Myocyte (in vitro differentiated cells): ENCODE measurements at places on chromosomes 1 and 21. TPM values are rescaled to one million over a fixed set of nuclear protein-coding genes. Genes with fewer than 3 reads are reported as not detected.

DNA sequence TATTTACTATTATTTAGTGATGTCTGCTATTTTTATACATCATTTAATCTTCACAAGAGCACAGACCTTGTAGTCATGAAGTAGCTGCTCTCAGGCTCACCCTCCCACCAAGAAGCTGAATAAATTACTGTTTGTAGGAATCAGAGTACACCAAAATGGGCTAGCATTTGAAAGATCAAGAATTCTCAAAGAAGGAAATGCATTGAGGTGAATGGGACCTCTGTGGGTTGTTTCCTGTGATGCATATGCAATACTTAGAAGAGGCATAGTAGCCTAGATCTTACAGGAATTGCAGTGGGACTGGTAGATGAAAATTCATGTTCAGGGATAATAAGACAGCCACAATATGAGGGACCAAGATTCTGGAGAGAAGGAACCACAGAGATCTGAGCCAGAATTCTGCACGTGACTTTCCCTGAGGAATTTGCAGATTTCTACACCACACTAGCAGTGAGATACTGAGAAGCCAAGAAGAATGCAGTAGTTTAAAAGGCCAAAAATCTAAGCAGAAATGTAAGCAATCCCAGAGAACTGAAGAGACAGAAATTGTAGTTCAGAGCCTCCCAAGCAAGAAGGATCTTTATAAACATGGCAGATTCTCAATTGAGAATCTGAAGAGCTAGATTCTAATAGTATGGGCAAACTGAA lies 307.0 kb downstream of the ST6GALNAC3 start:
- no peak for DNase-seq

GRCh38 chr1:16141573-16142336 lies 14.1 kb downstream of the EPHA2 start:
- DNase-seq = no peak

Gene ARHGEF10L
- total RNA-seq = 43.0 and 49.4 TPM in 2 replicates

Gene GPATCH3
- total RNA-seq = 6.3 and 6.5 TPM in 2 replicates

Gene ITLN1
- total RNA-seq = not detected in 2 replicates

DNA sequence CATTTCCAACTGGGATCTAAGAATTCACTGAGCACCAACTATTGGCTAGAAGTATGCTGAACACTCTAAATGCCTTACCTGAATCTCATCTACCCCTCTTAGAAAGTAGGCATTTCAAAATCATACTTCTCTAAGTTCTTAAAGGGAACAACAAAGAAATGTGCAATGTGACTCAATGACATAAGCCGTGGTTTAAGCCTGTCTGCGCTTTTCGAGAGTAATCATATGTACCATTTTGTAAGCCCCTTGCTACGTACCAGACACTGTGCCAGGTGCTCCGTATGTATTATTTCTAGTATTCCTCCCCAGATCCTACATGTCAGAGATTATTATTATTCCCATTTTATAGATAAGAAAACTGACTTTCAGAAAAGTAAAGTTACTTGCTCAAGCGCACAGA lies 454.2 kb downstream of the SETD4 start:
- DNase-seq = no peak
